ENCODE measurements at places on chromosomes 4 and X.

DNA sequence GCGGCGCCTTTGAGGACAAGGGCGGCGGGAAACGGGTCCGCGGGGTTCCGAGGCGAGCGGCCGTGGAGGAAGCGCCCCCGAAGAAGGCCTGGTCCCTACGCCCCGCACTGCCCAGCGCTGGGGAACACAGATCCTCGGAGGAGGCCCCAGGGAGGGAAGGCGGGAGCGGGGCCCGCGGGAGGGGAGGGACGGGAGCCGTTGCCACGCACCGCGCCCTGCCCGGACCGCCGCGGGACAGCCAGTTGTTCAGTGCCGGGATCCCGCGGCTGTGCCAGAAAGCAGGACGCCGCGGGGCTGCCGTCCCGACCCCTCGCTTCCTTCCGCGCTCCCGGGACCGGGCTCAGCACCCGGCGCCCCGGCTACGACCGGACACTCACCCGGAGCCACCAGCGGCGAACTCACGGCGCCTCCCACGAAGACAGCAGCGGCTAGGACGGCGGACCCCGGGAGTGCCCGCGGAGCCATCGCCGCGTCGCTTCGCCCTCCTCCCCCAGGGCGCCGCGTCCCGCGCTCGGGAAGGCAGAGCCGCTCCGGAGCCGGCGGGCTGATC is 278 bp downstream of the RELL1 start:
- DNase-seq: peak; percentile 37

GRCh38 chr4:146957237-146957636 is 11.6 kb upstream of the TTC29 start:
- DNase-seq: peak; percentile 58

DNA sequence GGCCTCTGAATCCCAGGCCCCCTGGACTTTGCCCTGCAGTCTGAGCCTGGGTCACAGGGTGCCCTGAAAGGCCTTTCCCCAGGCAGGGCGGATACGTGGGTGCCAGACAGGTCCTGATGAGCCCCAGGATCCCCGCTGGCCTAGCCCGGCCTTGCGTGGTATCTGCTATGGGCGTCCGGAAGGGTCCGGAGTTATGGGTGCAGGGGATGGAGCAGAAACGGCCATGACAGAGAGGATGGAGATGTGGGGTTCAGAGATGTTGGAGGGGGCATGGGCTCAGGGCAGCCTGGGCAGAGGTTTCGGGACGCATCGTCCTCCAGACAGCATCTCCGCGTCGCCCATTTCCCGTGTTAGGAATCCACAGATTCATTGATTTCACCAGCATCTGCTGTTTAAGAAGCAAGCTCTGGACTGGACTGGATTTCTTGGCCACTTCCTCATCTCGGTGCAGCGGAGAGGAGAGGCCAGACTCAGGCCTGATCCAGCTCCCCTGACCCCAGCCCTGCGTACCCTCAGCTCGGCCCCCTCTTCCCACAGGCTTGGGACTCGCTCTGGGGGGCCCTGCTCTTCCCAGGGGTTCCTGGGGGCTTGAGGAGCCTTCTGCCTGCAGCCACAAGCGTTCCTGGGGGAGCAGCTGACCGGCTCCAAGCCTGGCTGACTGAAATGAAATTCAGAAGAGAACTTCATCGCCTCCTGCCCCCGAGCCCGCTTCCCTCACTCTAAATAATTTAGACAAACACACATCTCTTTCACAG is 86.9 kb upstream of the ADRA2C start:
- no peak for DNase-seq

GRCh38 chrX:13652287-13652793 is 601 bp upstream of the TCEANC start:
- DNase-seq: peak; percentile 95

- no peak for DNase-seq
These were observed 5.0 kb upstream of the CSF2RA start for GRCh38 chrX:1263600-1263999.

- DNase-seq: no peak
These were observed 408.4 kb upstream of the EMCN start for GRCh38 chr4:100926039-100926717.

Data from iris pigment epithelial cell (primary cell).